Stimulated activated CD8-positive, alpha-beta memory T cell treated with anti-CD3 and anti-CD28 coated beads, Interleukin-4, amount 100 ng/mL, for 4 hours (primary cell): ENCODE measurements at places on chromosomes 6 and 20.

DNA sequence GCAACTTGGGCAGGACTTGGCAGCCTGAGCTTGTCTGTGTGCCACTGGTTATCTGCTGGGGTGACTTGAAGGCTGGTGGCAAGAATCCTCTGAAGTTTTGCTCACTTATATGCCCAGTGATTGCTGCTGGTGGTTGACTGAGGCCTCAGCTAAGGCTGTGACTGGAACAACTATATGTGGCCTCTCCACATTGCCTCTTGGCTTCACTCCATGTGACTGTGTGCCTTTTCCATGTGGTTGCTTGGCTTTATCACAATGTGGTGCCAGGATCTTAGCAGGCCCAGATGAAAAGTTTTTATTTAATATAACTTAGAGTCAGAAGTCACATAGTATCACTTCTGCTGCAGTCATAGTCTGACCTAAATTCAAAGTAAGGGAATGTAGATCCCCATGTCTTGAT is 104.5 kb downstream of the ADAT2 start:
- no peak for DNase-seq

- no peak for DNase-seq
These were observed 300.8 kb downstream of the PHF3 start for GRCh38 chr6:63936399-63936798.

- DNase-seq = no peak
These were observed 9.4 kb upstream of the STXBP5 start for GRCh38 chr6:147194652-147195411.

DNA sequence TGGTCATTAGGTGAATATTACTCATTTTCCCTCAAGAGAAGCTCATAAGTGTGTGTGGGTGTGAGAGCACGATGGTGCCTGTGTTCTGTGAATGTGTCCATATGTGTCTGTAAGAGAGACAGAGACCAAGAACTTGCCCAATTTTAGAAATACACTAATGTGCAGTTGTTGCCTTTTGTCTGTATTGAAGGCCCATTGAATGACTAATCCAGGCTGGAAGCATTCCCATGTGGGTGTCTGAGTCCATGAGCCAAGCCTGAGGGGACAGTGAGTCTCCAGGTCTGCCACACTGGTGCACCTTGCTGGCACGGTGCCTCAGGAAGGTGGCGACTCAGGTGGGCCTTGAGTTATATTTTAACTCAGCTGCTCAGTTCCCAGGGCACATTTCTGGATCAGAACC is 25.5 kb upstream of the ASXL1 start:
- no peak for DNase-seq

- DNase-seq = no peak
These were observed 202.5 kb upstream of the ASCC3 start for GRCh38 chr6:101083533-101084175.

- no peak for DNase-seq
These were observed 66.7 kb upstream of the ARMC2 start for GRCh38 chr6:108781419-108782100.

DNA sequence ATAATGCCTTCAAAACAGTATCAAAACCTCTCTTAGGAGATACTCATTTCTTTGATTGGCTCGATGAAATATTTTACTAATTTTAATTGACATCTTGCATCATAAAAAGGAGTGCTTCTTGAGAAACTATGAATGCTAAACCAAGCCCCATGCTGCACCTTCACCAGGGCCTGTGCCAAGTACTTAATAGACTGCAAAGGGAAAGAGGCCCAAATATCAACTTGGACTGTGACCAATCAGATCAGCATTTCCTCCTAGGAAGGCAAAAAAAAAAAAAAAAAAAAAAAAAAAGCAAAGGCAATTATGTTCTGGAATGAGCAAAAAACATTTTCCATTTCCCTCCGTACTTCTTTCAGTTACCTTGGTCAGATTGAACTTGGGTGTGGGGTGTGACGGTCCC is 253.0 kb upstream of the SOX4 start:
- no peak for DNase-seq

DNA sequence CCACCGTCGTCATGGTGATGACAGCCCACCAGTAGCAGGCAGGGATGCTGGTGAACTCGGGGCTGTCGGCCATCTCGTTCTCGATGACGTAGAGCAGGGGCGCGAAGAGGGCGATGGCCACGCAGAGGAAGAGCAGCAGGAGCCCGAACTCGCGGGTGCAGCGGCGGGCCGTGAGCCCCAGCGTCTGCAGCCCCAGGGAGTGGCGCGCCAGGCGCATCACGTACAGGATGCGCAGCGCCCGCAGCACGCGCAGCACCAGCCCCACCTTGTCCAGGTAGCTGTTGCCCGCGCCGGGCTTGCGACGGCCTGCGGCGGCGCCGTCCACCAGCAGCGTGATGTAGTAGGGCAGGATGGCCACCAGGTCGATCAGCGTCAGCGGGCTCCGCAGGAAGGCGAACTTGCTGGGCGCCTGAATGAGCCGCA is 18.6 kb downstream of the KCNG1 start:
- DNase-seq = no peak

- DNase-seq = no peak
These were observed 339.6 kb downstream of the ARHGAP18 start for GRCh38 chr6:129370268-129370916.

DNA sequence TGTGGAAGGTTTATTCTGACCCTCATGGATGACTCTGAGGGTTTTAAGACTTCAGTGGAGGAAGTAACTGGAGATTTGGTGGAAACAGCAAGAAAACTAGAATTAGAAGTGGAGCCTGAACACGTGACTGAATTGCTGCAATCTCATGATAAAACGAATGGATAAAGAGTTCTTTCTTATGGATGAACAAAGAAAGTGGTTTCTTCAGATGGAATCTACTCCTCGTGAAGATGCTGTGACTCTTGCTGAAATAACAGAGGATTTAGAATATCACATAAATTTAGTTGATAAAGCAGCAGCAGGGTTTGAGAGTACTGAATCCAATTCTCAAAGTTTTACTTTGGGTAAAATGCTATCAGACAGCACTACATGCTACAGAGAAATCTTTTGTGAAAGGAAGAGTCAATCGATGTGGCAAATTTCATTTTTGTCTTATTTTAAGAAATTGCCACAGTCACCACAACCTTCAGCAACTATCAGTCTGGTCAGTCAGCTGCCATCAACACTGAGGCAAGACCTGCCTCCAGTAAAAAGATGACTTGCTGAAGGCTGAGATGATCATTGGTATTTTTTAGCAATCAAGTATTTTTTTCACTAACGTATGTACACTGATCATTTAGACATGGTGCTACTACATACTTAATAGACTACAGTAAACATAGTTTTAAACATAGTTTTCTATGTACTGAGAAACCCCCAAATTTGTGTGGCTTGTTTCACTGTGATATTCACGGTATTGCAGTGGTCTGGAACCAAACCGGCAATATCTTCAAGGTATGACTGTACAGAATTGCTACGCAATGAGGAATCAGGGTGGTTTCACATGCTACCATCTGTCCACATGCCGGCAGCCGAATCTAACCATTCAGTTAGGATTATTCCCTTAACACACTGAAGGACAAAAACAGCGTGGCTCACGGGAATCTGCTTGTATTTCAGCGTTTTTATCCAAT is 149.0 kb downstream of the MYB start:
- DNase-seq = no peak

DNA sequence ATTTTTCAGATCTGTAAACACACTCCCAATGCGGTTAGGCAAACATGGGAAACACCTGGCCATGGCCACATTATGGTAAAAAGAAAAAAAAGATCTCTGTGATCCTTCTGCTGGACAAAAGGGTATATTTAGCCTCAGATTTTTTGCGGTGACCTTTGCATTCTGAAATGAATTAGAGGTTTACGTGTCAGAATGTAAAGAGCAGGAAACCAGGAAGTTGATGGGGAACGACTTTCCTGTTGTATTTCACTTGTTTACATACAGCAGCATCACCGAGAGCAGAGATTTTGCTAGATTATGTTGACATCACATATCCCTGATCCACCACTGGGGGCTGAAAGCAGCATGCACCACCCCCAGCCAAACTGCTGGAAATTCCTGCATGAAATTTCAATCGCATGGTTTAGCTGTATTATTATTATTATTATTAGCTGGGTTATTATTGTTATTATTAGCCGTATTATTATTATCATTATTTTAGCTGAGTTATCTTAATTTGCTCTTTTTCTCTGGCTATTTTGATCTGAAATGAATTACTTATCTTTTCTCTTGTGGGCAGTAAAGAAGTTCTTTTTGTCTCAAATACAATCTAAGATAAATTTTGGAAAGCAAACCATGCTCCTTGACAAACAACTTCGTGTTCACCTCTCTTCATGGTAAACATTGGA is 189.4 kb downstream of the ZFP64 start:
- no peak for DNase-seq

DNA sequence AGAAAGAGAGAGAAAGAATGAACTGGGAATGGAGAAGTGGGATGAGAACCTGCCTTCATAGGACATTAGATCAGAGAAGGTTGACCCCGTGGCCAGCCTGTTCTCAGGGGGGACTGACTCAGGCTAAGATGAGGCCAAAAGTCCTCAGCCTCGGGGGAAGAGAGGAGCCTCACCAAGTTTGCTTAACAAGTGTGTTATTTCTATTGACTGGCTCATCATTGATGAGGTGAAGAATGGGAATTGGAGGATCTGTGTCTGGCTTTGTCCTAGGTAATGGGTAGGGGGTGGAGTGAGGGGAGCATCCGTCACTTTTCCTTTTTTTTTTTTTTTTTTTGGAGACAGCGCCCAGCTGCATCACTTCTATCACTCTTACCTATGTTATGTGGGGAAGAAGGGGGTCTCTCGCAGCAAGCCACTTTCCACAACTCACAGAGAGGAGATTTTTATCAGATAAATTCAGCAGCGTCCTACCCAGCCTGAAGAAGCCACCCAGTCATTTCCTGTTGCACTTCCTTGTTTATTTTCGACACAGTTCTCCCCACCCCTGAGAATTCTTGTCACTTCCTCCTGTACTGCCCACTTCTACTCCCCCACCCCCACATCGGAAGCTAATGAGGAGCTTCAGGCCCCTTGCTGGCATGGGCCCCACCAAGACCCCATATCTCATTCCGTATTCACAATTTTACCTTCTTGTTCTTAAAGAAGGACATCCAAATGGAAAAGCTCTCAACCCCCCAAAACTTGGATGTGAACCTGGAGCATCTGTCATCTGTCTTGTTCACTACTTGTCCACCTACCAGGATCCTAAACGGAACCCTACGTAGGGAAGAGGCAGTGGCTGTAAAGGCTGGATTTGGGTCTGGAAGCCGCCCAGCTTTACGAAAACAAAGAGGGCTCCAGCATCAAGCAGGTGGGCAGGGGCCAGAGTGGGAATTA is 2.8 kb upstream of the RNASET2 start:
- DNase-seq = no peak

DNA sequence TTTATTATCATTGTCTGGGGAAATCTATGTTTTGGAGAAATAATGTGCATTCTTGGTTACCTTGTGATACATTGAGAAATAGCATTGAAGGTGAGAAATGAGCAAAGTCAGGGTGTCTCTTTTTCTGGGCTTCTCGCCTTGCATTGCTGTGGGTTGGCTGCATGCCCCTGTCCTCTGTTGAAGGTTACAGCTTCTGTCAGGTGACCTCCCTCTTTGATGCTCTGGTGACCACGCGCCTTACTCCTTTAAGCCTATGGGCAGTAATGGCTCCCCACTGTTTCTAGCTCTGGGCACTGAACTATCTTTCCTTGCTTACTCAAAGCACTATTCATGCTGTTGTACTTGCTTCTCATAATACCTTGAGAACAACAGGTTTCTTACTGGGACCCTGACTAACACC is 14.6 kb downstream of the ADGRB3 start:
- DNase-seq = no peak

DNA sequence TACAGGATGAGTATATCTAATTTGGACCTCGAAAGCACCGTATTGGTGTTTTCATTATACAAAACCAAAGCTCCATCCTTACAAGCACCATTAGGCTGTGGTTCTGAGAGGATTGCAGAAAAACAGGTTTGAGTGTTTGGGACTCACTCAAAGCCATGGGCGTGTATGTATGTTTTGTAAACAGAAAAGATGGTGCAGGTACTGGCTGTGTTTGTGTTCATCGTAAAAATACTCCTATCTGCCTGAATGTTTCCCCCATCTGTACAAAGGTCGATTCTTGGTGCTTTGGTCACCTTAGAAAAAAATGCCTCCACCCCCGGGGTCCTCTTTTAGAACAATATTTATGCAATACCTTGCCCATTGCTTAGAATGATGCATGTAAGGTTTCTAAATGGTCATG is 286.6 kb downstream of the TSHZ2 start:
- no peak for DNase-seq

GRCh38 chr6:107704347-107705013 is 119.6 kb downstream of the SCML4 start:
- DNase-seq = no peak

DNA sequence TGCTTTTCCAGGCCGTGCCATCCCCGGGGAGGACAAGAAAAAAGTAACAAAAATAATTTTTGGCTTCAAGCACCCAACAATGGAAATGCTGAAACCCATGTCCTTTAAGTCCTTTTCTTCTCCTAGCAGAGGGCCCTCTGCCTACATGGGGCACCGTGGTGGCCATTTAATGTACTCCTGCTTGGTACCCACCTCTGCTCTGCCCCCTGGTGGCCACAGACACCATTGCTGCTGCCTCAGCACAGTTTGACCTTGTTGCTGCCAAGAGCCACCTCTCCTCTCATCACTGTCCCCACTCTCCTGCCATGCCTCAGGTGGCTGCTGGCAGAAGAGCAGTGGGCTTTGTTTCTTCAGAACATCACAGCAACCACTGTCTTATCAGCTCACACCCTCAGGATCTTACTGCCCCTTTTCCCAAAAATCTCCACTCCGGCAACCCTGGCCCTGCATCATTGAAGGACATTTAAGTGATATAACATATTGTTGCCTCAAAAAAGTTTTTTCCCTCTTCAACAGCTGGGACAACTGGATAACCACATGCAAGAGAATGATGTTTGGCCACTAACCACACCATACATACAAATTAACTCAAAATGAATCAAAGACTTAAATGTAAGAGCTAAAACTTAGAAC is 12.9 kb upstream of the ARMC2 start:
- DNase-seq = peak; percentile 69

DNA sequence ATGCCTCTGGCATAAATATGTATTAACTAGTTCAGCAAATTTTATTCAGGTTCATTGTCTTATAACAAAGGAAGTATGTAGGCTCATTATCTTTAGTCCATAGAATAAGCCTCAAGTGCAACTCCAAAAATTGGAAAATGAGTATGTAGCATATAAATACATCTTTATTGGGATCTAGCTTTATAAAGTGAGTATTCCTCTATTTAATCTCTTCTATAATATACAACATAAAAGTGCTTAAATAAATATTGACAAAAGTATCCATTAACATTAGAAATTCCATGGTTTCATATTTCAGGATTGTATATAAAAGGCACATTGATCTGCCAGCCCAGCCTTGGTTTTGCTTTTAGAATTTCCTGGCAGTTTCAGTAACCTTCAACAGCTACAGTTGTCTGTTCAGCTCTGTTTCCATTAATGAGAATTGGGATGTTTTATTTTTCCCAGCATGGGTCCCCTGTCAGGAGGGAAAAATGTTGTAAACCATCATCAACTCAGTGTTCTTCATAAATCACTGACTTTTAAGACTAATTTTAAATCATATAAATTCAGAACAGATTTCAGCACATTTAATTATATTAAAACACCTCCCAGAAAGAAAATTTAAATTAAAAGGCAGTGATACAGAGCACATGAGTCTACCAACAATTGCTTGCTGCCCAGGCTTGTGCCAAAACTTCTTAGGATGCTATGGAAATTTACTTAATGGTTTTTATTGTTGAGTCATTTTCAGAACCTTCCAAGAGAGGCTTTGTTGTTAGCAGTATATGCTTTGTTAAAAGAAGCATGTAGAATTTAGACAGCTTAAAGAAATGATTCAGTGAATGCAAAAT is 119.7 kb downstream of the ADGRG6 start:
- DNase-seq = no peak

GRCh38 chr6:41757931-41758640 is 10.9 kb upstream of the PGC start:
- DNase-seq = no peak
